NCI-H446 treated with DMSO at 0.1 percent for 48 hours (cell line): ENCODE measurements at places on chromosomes 12 and 14.

- DNase-seq = no peak
Measured at GRCh38 chr12:15355766-15356165, 33.5 kb downstream of the PTPRO start.

DNA sequence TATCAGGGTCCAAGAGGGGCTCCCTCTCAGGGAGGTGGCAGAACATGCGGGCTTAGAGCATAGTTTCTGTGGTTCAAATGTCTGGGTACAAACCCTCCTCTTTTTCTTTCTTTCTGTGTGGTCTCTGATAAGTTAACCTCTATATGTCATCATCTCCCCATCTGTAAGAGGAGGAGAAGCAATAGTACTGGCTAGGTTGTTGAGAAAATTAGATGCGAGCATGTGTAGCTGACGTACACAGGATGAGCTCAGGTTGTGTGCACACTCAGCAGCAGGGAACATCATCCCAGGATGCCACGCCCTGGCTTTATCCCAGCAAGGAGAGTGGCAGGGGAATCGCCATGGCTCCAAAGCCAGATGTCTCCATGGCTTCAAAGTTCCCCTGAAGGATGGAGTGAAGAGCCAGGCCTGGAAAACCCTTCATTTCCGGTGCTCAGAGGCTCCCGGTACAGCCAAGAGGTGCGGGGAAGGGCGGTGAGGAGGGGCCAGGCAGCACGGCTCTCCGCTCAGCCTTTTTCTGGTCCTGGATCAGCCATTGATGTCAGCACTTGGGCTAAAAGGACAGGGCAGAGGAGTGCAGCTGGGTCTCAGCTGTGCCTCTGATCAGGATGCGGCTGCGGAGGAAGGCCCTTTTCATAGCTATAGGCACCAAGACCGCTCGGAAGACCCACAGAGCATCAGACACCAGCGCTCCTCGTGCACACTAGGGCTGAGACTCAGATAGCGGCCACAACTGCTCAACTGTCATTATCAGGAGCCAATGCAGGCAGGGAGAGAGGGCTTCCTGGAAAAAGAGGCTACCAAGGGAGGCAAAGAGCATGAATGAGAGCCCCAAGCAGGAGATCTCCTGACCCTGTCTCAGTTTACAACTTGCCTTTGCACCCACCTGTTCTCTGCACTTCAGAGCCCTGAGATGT lies 41.5 kb downstream of the ARL6IP4 start:
- no peak for DNase-seq

- DNase-seq = no peak
Measured at GRCh38 chr12:112985642-112986290, 7.4 kb downstream of the OAS2 start.

DNA sequence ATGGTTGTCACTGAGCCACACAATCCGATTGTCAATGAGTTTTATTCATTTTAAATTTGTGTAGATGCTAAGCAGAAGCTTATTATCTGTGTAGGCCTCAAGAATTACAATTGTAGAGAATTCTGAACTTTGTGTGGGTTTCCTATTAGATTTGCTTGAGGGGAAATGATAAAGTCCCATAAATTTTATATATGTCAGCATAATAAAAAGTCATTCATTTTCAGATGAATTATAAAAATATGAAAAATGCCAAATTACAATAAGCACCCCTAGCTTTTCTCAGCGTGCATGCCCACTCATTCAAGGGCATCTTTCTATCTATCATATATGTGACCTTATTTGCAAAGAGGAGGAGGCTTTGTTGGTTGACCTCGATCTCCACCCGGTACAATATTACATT lies 1041.1 kb upstream of the FOXG1 start:
- DNase-seq = no peak

DNA sequence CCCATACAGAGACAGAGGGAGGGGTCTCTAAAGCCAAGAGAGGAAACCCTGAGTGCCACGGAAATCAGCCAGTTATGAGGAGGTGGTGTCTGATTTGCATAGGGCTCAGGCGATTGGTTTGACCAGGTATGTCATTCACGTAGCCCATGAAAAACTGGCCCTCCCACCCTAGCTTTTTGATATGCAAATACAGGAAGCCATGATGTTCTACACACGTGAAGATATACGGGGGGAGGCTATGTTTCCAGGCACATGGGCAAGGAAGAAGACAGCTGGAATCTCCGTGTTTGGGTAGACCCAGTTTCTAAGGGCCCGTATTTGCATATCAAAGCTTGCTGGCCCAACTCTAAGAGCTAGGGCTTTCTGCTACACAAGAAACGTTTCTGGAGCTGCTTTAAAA lies 717.8 kb upstream of the SEL1L start:
- DNase-seq = no peak

DNA sequence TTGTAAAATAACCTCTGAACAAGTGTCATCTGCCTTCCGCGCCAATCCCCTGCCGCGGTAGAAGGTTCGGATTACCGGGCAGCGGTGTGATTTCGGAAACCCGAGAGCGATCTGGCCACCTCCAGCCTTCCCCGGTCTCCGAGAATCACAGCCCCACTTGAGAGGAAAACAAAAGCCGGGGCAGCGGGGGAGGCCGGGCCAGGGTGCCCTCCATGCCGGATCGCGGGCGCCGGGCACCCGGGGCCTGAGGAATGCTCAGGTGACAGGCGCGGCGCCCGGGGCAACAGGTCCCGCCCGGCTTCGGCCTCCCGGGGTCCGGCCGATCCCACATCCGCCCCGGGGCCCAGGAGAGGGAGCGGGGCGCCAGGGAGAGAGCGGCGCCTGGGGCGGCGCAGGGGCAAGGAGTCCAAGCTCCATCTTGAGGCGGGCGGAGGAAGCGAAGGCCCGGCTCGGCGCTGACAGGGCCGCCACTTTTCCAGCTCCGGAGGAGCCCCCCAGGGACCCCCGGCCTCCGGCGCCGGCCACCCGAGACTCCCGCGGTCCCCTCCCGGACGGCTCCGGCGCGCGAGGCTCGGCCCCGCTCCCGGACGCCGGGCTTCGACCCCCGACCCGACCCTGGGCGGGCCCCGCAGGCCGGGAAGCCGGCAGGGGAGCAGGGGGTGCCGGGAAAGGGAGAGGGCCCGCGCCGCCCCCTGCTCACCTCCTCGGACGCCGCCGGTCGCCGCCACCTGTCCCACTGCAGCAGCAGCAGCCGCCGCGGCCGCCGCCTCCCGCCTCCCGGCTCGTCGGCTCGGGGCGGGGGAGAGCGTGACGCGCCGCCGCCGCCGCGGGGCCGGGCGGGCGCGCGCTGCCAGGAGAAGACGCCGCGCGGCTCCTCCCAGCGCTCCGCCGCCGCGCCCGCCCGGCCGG lies at the start of gene CLIP1:
Gene CLIP1, minus strand, starts transcription at position 849 of the 909 bp plus-strand sequence. CDS start 42,217 bp downstream, outside the sequence.
- no peak for DNase-seq

DNA sequence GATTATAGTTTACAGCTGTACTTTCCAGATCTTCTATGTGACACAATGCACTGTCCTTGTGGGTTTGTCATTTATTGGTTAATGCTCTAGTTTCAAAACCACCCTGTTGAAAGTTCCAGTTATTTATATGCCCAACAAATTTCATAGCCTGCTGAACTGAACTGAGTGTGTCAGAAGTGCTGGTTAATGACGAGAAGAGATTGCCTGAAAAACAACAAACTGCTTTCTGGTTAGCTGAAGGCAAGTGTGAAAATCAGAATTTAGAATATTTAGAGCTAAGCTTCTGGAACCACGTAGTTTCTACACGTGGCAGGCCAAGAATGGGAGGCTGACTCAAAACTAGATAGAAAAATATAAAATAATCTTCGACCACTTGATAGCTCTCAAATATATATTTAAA lies 19.1 kb upstream of the RIN3 start:
- DNase-seq = no peak

- no peak for DNase-seq
Measured at GRCh38 chr14:72577521-72577920, 316.4 kb downstream of the DPF3 start.

- no peak for DNase-seq
Measured at GRCh38 chr12:27206801-27207502, 37.1 kb upstream of the STK38L start.

GRCh38 chr12:6550294-6551062 lies 5.4 kb downstream of the IFFO1 start:
- DNase-seq = no peak

GRCh38 chr12:49043856-49044258 lies 16.7 kb downstream of the KMT2D start:
- DNase-seq = no peak

DNA sequence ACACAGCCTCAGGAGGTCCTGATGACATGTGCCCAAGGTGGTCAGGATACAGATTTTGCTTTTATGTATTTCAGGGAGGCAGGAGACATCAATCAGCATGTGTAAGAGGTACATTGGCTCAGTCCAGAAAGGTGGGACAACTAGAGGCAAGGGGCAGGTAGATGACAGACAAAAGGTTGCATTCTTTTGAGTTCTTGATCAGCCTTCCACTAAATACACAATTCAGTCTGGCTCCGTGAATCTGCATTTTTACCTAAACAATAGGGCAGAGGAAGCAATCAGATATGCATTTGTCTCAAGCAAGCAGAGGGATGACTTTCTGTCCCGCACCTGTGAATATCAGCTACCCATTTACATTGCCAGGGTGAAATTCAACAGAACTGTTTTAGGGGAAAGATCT lies 178.6 kb downstream of the KSR2 start:
- no peak for DNase-seq

- no peak for DNase-seq
Measured at GRCh38 chr14:33206981-33207380, 268.3 kb downstream of the NPAS3 start.

- DNase-seq = no peak
Measured at GRCh38 chr14:95191445-95192199, 34.3 kb upstream of the DICER1 start.

- DNase-seq = no peak
Measured at GRCh38 chr14:90140956-90141316, 79.1 kb downstream of the KCNK13 start.

DNA sequence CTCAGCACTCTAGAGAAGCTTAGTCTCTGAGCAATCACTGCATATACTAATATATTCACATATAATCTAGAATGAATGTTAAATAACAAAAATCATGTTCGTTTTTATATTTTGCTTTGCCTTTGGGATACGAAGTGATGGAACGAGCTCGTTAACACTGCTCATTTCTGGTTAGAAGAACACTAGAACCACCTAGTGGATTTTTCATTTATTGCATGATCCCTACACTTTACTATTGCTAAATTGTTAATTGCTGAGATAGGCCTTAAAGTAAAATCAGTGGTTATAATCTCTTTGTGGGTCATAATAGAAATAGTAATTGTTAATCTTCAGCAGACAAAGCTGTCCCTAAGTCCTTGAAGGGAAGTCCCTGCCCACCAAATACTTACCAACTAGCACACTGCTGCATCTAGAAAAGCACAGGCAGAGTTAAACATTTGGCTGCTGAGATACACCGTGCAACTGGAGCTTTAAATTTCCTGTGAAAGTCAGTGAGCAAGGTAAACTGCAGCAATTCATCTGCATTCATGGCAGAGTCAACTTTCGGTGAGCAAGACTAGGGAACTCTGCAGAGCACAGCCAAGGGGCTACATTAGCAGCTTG lies 353.7 kb downstream of the APAF1 start:
- peak; percentile 17 for DNase-seq

DNA sequence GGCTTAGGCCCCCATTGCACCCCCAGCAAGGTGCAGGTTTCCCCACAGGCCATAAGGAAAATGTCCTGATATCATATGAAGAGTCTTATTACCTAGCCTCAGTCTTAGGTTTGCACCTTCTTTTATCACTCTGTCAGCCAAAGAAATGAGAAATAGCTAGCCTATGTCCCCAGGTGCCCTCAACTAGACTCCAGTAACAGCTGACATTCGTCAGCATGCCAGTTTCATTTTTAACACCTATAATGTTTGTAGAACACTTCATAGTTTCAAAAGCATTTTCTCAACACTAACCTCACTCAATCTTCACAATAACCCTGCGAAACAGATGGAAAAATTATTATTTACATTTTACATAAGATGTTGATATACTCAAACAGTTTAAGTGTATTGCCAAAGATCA lies 24.0 kb upstream of the OR10P1 start:
- DNase-seq = no peak

DNA sequence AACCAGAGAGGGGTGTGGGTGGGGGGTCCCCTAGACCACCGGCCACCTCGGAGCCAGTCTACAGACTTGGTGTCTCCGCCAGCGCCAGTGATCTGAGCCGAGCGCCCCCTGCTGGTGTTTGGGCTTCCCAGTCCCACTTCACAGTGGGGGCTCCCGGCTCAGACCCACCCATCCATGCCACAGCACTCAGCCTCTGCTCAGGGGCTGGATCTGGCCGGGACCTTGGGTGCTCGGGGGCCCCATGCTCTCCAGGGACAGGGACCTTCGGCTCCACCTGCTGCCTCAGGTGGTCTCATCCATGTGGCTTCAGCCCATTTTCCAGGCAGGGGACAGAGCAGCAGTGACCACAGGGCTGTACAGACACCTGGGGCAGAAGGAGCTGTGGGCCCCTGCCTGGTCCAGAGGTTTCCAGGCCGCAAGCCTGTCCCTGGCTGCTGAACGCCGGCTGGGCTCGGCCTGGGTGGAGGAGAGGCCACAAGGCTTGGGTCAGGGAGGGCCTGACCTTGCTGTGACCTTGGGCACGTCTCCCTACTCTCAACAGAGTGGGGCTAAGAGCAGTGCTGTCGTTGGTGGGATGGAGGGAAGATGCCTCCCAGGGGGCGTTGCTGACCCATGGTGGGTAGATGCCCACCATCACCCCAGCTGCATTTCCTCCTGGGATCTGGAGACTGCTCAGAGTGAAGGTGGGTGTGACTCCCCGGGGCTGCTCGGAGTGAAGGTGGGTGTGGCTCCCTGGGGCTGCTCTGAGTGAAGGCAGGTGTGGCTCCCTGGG lies 86.3 kb downstream of the KIF26A start:
- no peak for DNase-seq

GRCh38 chr12:128573907-128574306 lies 249.9 kb downstream of the SLC15A4 start:
- no peak for DNase-seq

DNA sequence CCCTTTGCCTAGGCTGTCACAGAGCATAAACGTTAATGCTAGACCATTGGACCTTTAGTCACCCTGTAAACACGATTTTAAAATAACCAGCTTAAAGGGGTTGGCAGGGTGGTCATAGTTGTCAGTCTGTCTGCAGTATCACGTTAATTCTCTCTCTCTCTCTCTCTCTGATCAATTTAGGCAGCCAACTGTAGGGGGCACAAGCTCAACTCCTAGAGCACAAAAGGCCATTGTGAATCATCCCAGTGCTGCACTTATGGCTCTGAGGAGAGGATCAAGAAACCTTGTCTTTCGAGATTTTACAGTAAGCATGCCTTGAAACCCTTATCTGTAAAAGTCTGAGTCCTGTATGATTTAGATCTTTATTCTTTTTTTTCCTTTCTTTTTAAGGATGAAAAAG lies 97.1 kb downstream of the SCAF11 start:
- DNase-seq = no peak

- no peak for DNase-seq
Measured at GRCh38 chr12:104443008-104443407, 13.7 kb upstream of the CHST11 start.

DNA sequence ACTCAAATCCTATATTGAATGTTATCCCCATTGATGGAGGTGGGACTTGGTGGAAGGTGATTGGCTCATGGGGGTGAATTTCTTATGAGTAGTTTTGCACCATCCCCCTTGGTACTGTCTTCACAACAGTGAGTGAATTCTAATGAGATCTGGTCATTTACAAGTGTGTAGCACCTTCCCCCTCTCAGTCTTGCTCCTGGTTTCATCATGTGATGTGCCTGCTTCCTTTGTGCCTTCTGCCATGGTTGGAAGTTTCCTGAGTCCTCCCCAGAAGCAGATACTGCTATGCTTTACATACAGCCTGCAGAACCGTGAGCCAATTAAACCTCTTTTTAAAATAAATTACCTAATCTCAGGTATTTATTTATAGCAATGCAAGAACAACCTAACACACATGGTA lies 302.4 kb upstream of the KITLG start:
- no peak for DNase-seq
